Stimulated activated CD4-positive, alpha-beta T cell treated with anti-CD3 and anti-CD28 coated beads, Interleukin-15, amount 100 ng/mL, for 48 hours (primary cell): ENCODE measurements at places on chromosomes 12 and 14.

DNA sequence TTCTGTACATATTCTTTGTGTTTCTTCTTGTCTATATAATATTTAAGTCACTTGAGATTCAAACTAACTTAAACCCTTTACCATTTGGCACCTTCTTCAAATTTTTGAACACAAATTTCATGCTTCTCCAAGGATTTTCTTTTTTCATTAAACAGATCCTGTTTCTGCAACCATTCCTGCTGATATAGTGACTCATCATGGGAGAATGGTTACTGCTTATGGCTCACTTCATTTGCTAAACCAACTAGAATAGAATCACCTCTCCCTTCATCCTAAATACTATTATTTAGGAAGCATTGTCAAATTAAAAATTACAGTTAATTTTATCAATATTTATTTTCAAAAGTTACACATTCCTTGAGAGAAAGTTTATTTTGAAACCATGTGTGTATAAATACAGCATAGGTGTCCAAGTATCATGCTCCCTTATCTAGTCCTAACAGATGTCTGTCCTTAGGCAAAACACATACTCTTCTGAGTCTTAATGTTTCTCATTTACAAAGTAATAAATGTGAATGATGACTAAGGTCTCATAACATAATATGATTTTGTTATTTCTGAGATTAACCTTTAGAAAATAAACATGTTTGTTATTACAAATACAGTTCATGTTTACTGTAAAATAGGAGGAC is 40.7 kb downstream of the PLCZ1 start:
- no peak for DNase-seq

DNA sequence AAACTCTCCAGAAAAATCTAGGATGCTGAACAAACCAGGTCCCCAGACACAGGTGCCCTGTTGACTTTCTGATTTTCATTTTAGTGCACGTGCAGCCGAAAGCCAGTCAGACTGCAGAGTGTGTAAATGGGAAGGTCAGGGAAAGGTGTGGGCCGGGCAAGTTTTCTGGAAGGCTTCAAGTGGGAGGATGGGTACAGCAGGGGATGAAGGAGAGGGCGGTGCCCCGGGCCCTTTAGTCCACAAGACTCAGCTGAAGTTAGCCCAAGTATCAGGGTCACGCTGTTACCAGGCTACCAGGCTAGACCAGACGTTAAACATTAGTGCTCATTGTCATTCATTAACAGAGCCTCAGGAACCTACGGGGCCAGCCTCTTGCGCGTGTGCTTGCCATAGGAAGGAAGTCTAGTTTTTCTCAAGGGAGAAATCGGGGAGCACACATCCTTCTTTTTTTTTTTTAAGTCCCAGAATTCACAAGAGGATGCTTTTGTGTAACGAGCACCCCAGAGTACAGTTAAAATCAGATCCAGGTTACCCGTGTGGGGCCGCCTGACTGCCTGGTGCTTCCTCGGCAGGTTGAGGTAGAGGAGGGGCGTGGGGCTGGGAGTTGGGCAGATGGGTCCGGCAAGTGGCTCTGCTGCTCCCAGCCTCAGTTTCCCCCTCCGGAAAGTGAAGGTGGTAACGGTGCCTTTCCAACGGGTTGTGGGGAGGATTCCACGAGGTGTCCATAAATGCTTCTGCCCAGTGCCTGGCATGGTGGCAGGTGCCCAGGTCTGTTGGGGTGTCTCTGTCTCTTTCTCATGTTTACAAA is 19.1 kb downstream of the BCL7A start:
- no peak for DNase-seq

DNA sequence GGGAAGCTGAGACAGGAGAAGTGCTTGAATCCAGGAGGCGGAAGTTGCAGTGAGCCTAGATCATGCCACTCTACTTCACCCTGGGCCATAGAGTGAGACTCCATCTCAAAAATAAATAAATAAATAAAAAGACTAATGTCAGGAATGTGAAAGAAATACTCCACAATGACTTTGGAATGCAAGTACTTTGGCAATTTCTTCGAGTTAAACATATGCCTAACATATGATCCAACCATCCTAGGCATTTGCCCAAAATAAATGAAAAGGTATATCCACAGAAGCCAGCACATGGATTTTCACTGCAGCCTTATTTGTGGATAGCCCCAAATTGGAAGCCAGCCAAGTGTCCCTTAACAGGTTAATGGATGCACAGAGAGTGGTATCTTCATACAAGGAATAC is 357.9 kb upstream of the TMEM132C start:
- DNase-seq = no peak

DNA sequence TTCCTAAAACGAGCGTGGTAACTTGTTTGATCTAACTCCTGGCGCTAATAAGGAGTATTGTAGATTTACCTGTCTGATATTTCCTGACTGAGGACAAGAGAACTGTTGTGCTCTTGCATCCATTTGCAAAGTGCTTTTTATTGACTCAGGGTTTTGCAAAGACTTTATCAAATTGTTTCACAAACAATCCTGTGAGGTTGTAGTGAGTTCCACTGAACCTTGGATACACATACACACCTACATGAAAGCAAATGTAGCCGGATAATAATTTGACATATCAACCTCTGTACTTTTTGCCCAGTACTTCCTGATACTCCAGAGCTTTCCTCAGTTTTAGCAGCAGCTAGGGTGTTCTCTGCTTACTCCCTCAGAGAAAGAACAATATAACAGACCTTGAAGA is 6.7 kb upstream of the PTGER2 start:
- DNase-seq = no peak

- peak; percentile 31 for DNase-seq
These were observed 117.8 kb downstream of the PHLDA1 start for GRCh38 chr12:75913502-75914351.

- DNase-seq = no peak
These were observed 9.7 kb downstream of the SLC25A47 start for GRCh38 chr14:100332797-100333196.

DNA sequence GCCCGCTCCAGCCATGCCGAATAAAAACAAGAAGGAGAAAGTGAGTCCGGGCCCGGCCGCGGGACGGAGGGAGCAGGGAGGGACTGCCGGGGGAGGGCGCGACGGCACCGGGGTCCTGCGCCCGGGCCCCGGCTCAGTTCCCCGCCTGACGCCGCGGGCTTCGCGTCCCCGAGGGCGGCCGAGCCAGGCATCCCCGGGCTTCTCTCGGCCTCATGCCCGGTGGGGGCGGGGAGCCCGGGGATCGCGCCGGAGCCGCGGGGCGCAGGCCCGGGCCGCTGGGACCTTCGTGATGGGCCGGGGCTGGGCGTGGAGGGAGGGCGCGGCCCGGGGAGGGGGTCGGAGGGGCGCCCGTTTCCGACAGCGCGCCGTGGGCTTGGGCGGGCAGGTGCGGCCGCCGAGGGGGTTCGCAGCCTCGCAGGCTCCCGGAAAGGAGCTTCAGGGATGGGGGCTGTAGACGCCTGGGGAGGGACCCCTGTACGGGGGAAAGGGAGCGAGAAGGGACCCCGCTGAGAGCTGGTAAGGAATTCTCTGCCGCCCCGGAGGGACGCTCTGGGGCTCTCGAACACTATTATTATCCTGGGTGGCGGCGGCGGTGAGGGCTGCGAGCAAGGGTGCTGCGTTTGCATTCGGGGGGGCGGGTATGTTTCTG is 496 bp downstream of the PPP2R5C start:
- DNase-seq = no peak

GRCh38 chr12:101040936-101041335 is 169.1 kb downstream of the SLC5A8 start:
- DNase-seq = no peak

GRCh38 chr14:67668559-67668958 is 5.9 kb downstream of the VTI1B start:
- DNase-seq = no peak

GRCh38 chr12:75656648-75657047 is 145.2 kb upstream of the KRR1 start:
- DNase-seq = no peak

- no peak for DNase-seq
These were observed 3.5 kb downstream of the KICS2 start for GRCh38 chr12:64218597-64218996.

DNA sequence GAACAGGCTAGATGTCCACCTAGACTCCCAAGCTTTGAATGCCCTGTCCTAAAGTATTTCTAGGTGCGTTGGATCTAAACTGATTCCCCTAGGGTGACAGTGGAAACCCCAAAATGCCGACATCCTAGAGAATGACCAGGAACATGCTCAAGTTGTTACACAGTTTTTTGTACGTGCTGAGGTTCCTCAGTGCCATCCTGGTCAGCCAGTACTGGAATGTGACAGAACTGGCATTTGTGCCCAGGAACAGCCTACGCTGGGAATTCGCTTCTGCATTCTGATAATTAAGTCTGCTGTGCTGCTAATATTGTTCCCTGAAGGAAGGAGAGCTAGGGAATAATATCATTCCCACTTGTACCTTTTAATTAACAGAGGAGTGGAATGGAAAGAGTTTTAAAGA is 40.3 kb downstream of the BORCS5 start:
- no peak for DNase-seq

DNA sequence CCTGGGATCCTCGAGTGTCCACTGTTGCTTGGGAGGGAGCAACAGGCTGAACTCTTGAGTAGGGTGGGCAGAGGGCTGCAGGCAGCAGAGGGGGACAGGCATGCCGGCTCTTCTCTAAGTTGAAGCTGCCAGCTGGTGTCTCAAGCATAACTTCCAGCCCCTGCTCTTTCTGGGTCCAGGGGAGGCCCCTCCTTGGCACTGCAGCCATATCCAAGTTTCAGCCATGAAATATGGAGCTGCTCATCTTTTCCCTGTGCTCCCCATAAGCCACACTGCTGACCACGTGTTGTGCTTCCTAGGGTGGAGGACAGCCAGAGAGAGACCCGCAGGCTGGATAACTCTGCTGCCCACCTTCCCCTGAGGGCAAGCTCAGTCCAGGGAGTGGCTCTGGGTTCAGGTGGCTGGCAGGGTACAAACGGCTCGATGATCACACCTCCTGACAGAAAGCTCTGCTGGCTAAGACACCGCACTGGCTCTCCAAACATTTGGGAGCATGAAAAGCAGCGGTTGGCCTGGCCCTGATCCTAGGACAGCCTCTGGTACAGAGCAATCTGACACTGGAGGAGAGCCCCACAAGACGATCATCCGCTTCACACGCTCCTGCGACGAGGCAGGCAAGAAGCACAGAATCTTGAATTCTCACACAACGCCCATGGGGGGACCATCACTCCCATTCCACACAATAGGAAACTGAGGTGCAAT is 79.6 kb downstream of the PITPNM2 start:
- no peak for DNase-seq

GRCh38 chr12:106434526-106434925 is 77.0 kb downstream of the POLR3B start:
- no peak for DNase-seq

DNA sequence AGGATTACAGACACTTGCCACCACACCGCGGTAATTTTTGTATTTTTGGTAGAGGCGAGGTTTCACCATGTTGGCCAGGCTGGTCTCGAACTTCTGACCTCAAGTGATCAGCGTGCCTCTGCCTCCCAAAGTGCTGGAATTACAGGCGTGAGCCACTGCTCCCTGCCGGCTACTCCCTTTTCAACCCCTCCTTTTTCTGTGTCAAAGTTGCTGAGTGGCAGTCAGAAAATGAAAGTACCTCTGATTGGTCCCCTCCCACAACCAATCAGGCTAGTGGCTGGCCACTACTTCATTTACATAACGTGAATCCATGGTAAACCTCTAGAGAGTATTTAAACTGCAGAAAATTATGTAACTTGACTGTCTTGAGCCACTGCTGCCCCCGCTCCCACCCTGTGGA is 5.9 kb downstream of the RESF1 start:
- DNase-seq = no peak

GRCh38 chr12:47636908-47637780 is 68.7 kb downstream of the RPAP3 start:
- DNase-seq = peak; percentile 41

GRCh38 chr12:48389409-48389808 is 38.7 kb upstream of the ZNF641 start:
- no peak for DNase-seq

DNA sequence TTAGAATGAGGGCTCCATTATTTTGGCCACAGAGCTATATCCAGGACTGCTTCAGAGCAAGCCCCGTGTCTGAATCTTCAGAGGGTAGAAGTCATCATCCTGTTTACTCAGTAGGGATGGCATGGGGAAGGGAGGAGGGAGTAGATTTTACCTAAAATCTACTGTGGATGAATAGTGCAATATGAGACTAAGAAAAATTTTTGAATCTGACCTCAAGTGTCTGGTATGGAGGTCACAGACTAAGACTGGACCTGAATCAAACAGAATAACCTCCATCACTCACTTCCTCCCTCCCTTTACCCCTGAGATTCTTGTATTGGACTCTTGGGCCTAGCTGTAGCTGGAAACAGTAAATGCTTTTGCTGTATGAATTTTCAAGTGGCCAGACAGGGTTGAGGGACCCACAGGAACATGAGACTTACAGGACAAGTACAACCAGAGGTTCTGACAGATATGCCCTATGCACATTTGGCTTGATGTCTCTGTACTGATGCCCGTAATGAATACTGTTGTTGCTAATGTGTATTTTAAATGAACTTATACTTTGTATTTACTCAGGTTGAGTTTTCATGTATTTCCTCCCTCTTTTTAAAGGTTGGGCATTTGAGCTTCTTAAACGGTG is 78.5 kb downstream of the CCDC91 start:
- DNase-seq = no peak

GRCh38 chr14:35229084-35229791 is 62.9 kb upstream of the PSMA6 start:
- DNase-seq = no peak

DNA sequence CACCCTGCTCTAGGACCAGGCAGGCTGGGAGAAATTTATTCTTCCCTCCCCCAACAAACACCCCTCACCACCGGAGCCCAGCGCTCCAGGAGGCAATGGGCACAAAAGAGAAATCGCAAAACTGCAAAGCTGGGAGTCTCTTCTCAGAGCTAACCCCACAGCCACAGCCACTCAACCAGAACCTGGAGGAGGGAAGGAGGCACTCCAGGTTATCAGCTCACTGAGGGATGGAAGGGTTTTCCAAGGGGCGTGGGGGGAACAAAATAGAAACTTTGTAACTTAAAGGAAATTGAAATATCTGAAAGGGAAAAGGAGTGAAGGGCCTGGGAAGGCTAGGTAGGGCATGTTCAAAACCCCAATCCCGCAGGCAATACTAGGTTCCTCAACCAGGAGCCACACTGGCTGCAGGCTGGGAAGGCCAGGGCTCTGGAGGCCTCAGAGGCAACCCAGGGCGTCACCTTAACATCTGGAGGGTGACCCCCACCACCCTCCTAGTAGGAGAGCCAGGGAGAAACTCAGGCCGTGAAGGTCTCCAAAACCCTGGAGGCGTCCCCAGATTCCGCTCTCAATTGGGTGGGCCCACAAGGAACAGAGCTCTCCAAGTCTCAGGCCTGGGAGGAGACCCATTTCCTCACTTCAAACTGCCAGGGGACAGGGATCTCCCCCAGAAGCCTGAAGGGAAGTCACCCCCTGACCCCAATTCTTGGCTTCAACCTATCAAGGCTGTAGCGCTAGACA is 3.2 kb downstream of the KDM2B start:
- DNase-seq = no peak

- DNase-seq = no peak
These were observed 88.7 kb downstream of the TMTC1 start for GRCh38 chr12:29695026-29695425.

GRCh38 chr14:56081139-56081538 is 37.1 kb upstream of the PELI2 start:
- no peak for DNase-seq
